ENCODE measurements at places on chromosomes 16 and 17. TPM values are rescaled to one million over a fixed set of nuclear protein-coding genes. Genes with fewer than 3 reads are reported as not detected.

OR1A1 gene
- total RNA-seq, result not detected

SLC5A11 gene
- not detected for total RNA-seq

OR2C1 gene
- not detected for total RNA-seq

C17orf50 gene
- total RNA-seq, result not detected

FBRS gene
- total RNA-seq, result 24.5 TPM

All from osteoblast (primary cell).